Endothelial cell (in vitro differentiated cells): ENCODE measurements at places on chromosomes 7 and 10. TPM values are rescaled to one million over a fixed set of nuclear protein-coding genes. Genes with fewer than 3 reads are reported as not detected.
A peak's percentile ranks its signal among the peaks of the same experiment; 100 is the strongest.

The GIGYF1 gene
- 70.6 TPM for total RNA-seq

The FXYD4 gene
- total RNA-seq, result not detected

The TYW1B gene
- total RNA-seq, result 1.9 TPM

The TRIM74 gene
- total RNA-seq, result 1.0 TPM

The OPALIN gene
- not detected for total RNA-seq

The GCC1 gene
- total RNA-seq, result 21.8 TPM

The BLVRA gene
- total RNA-seq, result 18.2 TPM

The RPEL1 gene
- not detected for total RNA-seq

The NME8 gene
- total RNA-seq, result not detected

The ASAH2B gene
- 5.7 TPM for total RNA-seq

The TPK1 gene
- 0.77 TPM for total RNA-seq

The EN2 gene
- total RNA-seq, result 2.1 TPM

DNA sequence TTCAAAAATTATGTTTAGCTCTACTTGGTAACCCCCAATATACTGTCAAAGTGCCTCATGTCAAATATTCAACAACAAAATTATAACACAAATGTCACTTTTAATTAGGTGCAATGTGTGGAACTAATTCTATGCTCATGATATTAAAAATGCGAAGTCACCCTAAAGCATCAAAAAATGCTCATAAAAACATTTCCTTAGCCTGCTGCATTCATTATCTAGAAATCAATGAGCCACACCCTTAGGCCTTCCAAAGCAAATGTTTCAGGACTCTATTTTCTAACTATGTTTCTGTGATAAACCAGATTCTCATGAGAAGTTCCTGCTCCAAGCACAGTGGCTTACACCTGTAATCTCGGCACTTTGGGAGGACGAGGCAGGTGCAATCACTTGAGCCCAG is 75.0 kb upstream of the ANK3 start:
- peaks cover 7% of the 10 kb centered on the region for H3K4me1 ChIP-seq
- H3K27me3 ChIP-seq, result no peaks in the 10 kb centered on the region
- H3K27ac ChIP-seq, result no peak overlapping the region
- no peaks in the 10 kb centered on the region for H3K36me3 ChIP-seq
- DNase-seq, result no peak

- no peak overlapping the region for H3K27ac ChIP-seq
- DNase-seq, result no peak
- no peak overlapping the region for H3K4me3 ChIP-seq
- no peaks in the 10 kb centered on the region for H3K4me1 ChIP-seq
- H3K36me3 ChIP-seq, result no peaks in the 10 kb centered on the region
- H3K27me3 ChIP-seq, result no peaks in the 10 kb centered on the region
Observed at GRCh38 chr10:23294638-23295247, 49.9 kb downstream of the C10orf67 start.

- H3K27me3 ChIP-seq, result no peaks in the 10 kb centered on the region
- H3K36me3 ChIP-seq, result peaks cover 5% of the 10 kb centered on the region
- H3K4me1 ChIP-seq, result peaks cover 11% of the 10 kb centered on the region
- H3K4me3 ChIP-seq, result no peak overlapping the region
- no peak overlapping the region for H3K27ac ChIP-seq
Observed at GRCh38 chr7:35003679-35004303, 33.5 kb downstream of the DPY19L1 start.

DNA sequence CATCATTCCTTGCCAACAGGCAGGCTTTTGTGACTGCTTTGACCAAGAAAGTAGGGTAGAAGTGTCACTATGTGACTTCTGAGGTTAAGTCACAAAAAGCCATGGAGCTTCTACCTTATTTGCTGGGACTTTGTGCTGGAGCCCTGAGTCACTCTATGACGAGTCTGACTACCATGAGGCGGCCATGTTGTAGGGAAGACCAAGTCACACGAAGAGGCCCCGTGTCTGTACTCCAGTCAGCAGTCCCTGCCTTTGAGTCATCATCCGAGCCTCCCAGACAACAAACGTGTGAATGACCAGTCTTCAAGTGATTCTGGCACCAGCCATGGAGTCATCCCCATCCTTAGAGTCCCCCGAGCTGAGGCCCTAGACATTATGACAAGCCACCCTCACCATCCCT is 3.5 kb upstream of the MYL10 start:
- DNase-seq, result no peak
- no peak overlapping the region for H3K4me3 ChIP-seq
- no peak overlapping the region for H3K27ac ChIP-seq
- H3K4me1 ChIP-seq, result no peaks in the 10 kb centered on the region
- peaks cover 5% of the 10 kb centered on the region for H3K27me3 ChIP-seq

DNA sequence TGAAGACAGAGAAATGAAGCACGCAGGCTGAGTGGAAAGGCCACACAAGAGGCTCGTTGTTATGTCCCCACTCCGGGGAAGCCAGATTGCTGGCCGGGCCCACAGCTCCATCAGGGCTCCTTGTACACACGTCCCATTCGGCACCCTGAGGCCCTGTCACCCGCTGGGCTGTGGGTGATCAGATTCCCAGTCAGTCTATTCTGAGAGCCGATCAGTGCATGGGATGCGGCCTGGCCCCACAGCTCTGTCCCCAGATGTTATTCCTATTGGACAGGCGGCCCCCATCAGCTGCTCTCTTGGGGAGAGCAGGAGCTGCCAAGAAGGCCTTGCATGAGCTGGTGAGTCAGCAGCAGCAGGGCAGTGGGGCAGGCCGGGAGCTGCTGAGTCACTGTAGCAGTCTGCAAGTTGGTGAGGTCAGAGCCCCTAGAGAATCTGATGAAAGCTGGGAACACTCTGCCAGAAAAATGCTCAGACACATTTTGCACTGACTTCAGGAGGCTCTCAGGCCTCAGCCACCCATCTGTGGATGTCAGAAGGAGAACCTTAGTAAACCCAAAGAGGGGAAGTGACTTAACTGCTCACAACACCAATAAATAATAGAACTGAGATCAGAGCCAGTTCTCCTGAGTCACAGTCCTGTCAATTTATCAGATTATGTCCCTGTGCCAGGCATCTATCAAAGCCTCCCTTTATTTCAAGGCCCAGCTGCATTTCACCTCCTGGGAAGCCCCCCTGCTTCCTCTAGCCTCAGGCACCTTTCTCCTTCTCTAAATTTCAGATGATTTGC is 9.4 kb upstream of the PSAP start:
- H3K4me1 ChIP-seq, result no peaks in the 10 kb centered on the region
- peak; percentile 20 for DNase-seq
- no peaks in the 10 kb centered on the region for H3K27me3 ChIP-seq
- peak overlapping the region; percentile 61 for H3K27ac ChIP-seq
- no peaks in the 10 kb centered on the region for H3K36me3 ChIP-seq
- no peak overlapping the region for H3K4me3 ChIP-seq

- no peaks in the 10 kb centered on the region for H3K36me3 ChIP-seq
- DNase-seq, result no peak
- H3K4me1 ChIP-seq, result no peaks in the 10 kb centered on the region
- H3K27me3 ChIP-seq, result no peaks in the 10 kb centered on the region
Observed at GRCh38 chr10:118522791-118523498, 72.5 kb downstream of the PRLHR start.

DNA sequence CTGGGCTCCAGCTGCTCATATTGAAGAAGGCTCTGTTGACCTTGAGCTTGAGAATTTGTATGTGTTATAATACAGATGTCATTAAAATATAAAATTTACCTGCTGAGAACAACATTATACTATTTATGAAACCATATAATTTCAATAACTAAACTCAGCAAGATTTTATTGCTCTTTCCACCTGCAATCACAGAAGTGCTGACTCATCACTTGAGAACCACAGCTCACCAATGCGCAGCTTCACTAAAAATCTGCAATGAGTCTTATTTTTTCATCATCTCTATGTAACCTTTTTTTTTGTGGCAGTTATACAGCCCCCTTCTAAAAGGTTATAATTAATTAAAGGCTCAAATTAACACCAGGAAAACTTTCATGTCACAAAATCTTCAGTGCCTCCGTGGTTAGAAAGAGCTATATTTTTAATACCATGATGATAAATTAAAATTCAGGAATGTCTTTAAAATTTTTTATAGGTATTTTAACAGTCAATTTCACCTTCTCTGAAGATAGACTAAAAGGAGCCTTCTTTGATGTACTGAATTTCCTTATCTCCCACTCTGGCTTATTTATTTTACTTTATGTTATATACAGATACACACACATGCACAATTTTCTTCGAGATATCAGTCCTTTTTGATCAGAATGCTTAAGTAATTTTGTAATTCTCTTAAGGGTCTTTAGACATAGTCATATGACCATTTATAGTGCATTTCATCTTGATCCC is 102.7 kb downstream of the EVX1 start:
- no peaks in the 10 kb centered on the region for H3K36me3 ChIP-seq
- no peak overlapping the region for H3K27ac ChIP-seq

GRCh38 chr10:18010050-18010449 is 58.3 kb downstream of the SLC39A12 start:
- H3K4me3 ChIP-seq, result no peak overlapping the region
- DNase-seq, result no peak
- no peaks in the 10 kb centered on the region for H3K36me3 ChIP-seq
- peaks cover 29% of the 10 kb centered on the region for H3K4me1 ChIP-seq

GRCh38 chr7:104805449-104806317 is 208.3 kb upstream of the KMT2E start:
- DNase-seq, result no peak
- no peaks in the 10 kb centered on the region for H3K4me1 ChIP-seq
- no peak overlapping the region for H3K27ac ChIP-seq
- H3K36me3 ChIP-seq, result no peaks in the 10 kb centered on the region

DNA sequence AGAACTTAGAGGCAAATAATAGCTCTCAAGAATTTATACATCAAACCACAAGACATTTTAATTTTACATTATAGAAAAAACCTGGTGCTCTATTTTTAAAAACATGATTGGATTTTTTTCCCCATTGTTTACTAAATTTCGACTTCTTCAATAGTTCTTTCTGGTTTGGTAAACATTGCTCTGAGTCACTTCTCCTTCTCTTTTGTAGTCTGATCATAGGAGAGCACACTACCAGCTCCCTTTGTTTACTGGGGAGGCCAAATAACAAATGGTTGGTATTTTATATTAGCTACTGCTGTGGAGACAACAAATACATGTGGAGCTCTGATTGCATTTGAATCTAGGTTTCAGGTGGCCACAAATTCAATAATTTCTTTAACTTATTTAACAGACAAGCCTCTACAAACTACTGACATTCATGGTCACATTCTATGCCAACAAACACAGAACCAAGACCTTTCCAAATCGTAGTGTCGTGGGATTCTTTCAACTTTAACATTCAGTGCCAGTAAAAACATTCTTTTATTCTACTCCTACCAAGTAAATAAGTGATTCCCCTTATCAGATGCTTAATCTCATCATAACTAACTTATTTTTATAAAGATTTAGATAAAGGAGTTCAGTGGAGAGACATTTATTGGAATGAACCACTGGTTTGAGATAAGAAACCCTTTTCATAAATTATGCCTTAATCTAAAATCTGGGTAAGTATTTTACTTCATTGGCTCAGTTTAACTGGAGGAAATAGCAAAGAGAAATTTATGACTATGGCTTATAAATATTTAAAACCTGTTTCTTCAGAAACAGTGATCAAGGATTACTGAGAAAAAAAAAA is 17.7 kb upstream of the FXYD4 start:
- no peaks in the 10 kb centered on the region for H3K4me1 ChIP-seq
- peaks cover 1% of the 10 kb centered on the region for H3K27me3 ChIP-seq
- H3K27ac ChIP-seq, result no peak overlapping the region
- H3K36me3 ChIP-seq, result no peaks in the 10 kb centered on the region

DNA sequence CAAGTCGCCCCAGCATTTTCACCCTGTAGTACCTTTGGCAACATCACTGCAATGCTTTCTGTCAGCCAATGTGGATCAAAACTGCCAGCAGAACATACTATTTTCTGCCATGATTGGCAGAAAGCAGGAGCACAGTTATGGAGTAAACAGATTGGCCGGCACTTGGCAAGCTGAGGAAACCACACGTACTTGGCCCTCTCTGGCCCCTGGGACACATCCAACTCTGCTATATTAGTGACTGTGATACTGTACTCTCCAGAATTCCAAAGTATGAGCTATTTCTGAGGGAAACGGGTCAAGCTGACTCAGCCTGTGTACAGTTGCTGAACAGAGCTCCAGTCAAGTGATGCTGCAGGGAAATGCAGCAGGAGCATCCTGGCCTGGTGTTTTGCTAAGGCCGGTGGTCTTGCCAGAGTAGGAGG is 39.8 kb upstream of the LANCL2 start:
- no peak overlapping the region for H3K27ac ChIP-seq
- H3K4me1 ChIP-seq, result no peaks in the 10 kb centered on the region
- no peaks in the 10 kb centered on the region for H3K36me3 ChIP-seq
- H3K4me3 ChIP-seq, result no peak overlapping the region
- DNase-seq, result no peak

DNA sequence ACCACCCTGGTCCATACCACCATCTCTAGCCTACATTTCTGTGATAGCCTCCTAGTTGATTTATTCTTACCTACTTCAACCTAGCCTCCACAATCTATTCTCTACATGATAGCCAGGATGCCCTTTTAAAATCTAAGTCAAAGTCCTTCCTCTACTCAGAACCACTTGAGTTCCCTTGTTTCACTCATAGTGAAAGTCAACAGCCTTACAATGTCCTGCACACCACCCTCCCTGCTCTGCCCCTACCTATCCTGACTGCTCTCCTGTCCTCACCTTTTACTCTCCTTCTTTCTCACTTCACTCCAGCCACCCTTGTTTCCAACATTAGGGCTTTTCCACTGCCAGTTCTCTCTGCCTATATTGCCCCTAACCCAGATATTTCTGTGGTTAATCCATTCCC is 146.7 kb downstream of the GRM3 start:
- H3K4me3 ChIP-seq, result no peak overlapping the region
- DNase-seq, result no peak
- peaks cover 1% of the 10 kb centered on the region for H3K27me3 ChIP-seq
- no peaks in the 10 kb centered on the region for H3K36me3 ChIP-seq

- H3K27me3 ChIP-seq, result peaks cover 6% of the 10 kb centered on the region
- no peak overlapping the region for H3K27ac ChIP-seq
- peak overlapping the region; percentile 77 for H3K4me3 ChIP-seq
Observed at GRCh38 chr10:93498166-93498565, 1.8 kb downstream of the CEP55 start.

GRCh38 chr7:4663239-4664018 is 18.7 kb upstream of the FOXK1 start:
- H3K27ac ChIP-seq, result no peak overlapping the region
- peaks cover 7% of the 10 kb centered on the region for H3K4me1 ChIP-seq
- DNase-seq, result no peak

GRCh38 chr7:134289423-134289822 is 27.3 kb downstream of the SLC35B4 start:
- no peak for DNase-seq
- peaks cover 32% of the 10 kb centered on the region for H3K4me1 ChIP-seq
- H3K27me3 ChIP-seq, result peaks cover 1% of the 10 kb centered on the region
- H3K4me3 ChIP-seq, result no peak overlapping the region
- H3K36me3 ChIP-seq, result peaks cover 12% of the 10 kb centered on the region

GRCh38 chr10:91349381-91349780 is 60.8 kb upstream of the HECTD2 start:
- H3K27ac ChIP-seq, result peak overlapping the region; percentile 13
- no peak overlapping the region for H3K4me3 ChIP-seq
- DNase-seq, result peak; percentile 17
- H3K36me3 ChIP-seq, result no peaks in the 10 kb centered on the region
- H3K27me3 ChIP-seq, result no peaks in the 10 kb centered on the region
- H3K4me1 ChIP-seq, result peaks cover 9% of the 10 kb centered on the region
